Heart left ventricle (tissue), 16 donors: ENCODE measurements at places on chromosomes 3 and 15. TPM values are rescaled to one million over a fixed set of nuclear protein-coding genes. Genes with fewer than 3 reads are reported as not detected.

Gene IGF2BP2
- polyA plus RNA-seq = 5.9 TPM

Gene GOLGA8G
- not detected for polyA plus RNA-seq

Gene ARHGAP31
- 10.4 TPM for polyA plus RNA-seq

Gene GATM
- polyA plus RNA-seq = 8.3 TPM
